ENCODE measurements at places on chromosomes 12 and 14.

GRCh38 chr12:6626654-6627283, 9.0 kb downstream of the LPAR5 start:
- DNase-seq, result no peak

DNA sequence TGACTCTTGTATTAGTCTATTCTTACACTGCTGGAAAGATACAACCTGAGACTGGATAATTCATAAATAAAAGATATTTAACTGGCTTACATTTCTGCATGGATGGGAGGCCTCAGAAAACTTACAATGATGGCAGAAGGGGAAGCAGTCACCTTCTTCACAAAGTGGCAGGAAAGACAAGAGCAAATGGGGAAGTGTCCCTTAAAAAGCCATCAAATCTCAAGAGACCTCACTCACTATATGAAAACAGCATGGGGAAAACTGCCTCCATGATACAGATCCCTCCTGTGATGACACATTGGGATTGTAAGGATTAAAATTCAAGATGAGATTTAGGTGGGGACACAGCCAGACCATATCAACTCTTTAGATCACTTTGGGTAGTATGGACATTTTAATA, 83.7 kb downstream of the TMTC3 start:
- no peak for DNase-seq

DNA sequence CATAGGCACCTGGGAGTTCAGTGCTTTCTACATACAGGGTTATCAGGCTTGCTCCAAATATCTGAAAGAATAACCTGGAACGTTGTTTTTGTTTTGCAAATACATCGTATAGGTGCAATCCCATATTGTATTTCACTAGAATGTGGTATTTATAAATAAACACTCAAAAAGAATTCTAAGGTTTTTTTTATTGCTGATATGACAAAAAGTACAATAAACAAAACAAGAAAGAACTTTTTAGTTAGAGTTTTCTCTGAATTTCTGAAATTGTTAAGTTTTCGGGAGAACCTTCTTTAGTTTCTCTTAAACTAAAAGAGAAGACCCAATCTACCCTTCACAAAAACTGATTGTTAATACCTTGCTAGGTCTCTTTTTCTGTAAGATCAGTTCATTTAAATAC, 225.8 kb downstream of the CCDC59 start:
- DNase-seq, result no peak

DNA sequence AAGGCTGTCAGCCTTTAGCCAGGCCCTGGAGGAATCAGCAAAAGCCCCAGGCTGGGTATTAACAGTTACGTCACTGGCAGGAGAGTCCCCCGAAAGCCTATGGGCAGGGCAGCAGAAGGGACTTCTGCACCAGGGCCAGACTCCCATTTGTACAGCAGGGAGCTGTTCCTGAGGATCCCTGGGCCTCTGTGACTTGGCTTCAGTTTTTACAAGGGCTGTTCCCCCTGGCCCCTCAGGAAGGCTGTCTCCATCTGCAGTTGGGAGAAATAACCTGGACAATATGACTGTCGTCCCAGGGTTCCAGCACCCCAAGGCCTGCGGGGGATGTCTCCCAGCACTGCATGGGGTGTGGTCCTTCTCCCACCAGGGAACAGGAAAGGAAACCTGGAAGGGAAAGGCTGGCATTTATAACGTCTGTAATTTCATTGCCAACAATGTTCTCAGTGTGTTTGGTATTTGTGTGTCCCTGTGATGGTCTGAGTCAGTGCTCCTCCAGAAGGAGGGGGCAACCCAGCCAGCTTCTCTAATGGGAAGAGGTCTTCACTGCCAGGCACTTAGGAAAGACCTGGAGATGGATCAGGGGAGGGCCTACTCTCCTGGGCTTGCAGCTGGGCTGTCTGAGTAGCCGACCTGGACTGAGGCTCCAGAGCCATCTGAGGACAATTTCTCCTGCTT, 42.4 kb downstream of the ERH start:
- DNase-seq, result no peak

DNA sequence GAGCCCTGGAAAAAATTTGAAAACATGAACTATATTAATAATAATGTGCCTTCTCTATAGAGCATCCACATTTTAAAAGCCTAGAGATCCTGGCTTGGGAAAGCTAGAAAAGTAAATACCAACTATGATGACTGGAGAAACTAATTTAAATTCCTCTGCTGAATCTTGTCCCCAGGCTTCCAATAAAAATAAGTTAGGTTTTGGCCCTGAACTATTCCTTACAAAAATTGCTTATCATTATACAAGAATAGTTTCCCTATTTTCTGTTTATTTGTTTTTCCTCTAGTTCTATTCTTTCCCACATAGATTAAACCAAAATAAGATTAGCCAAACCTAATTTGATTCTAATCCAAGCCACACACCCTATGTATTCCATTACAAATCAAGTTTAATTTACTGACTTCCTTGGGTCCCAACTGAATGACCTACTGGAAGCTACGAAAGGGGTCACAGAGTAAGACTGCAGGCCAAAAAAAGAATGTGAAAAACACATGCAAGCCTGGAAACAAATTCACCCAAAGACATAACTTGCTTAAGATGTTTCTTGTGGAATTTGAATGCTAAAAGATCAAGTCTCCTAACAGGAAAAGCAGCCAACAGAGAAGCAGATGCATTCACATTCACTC, 133.0 kb downstream of the PAWR start:
- no peak for DNase-seq

GRCh38 chr12:105106621-105107020, 910 bp upstream of the WASHC4 start:
- no peak for DNase-seq

- no peak for DNase-seq
These were observed 8.6 kb upstream of the CCDC196 start for GRCh38 chr14:66477567-66477966.

DNA sequence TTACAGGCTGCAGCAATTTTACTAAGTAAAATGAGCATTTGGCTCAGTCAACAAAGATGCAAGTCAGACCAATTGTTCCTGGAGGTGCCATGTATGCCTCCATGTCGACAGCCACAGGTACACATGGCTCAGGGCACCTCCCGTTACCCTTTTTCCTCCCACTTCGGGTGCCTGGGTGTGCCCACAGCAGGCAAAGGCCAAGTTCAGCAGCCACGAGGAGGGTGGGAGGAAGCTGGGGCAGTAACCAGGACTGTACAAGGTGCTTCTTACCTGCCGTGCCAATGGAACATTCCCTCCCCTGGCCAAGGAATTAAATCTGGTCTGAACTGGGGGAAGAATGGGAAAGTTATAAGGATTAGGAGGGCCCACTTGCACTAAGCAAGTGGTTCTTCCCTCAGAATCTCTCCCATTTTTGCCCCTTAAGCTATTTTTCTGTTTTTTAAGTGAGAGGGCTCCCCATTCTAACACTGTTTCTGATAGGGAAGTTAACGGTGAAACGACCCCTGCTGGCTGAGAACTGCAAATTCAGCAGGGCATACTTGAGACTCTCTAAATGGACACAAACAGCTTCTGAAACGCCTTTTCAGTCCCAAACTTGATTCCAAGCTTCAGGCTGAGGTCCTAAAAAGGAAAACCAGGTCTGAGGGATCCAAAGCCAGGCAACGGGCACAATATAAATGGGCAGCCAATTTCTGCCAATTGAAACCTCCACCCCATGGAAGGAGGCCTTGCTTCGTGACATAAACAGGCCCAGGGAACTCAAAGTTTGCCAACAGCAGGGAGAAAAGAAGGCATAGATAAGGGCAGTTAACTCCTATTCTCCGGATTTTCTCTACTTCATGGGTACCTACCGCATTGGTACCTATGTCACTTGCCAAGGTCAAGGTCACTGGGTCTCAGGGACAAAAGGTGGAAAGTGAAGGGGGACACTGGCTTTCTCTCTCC, 24.8 kb downstream of the CLECL1 start:
- DNase-seq, result no peak

GRCh38 chr14:50946234-50946935, 2.1 kb upstream of the PYGL start:
- no peak for DNase-seq

GRCh38 chr12:131438881-131439280, 272.0 kb upstream of the SFSWAP start:
- no peak for DNase-seq

GRCh38 chr14:21087294-21088091, 11.0 kb downstream of the ZNF219 start:
- no peak for DNase-seq

DNA sequence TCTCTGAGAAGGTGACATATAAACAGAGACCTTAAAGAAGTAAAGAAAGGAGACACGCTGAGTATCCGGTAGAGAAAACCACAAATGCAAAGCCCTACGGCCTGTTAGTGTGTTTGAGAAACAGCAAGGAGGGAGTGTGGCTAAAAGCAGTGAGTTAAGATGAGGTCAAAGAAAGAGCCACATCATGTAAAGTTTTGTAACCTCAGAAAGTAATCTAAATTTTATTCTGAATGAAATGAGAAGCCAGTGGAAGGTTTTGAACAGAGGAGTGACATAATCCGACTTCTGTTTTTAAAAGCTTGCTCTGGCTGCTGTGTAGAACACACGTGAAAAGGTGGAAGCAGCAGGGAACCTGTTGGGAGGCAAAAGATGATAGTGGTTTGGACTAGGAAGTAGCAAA, 32.6 kb downstream of the PPP2R5E start:
- no peak for DNase-seq
